ENCODE measurements at places on chromosomes 1 and 21. TPM values are rescaled to one million over a fixed set of nuclear protein-coding genes. Genes with fewer than 3 reads are reported as not detected.

- no peak for DNase-seq
Observed at GRCh38 chr1:67684526-67685066, 405 bp upstream of the GADD45A start.

GRCh38 chr1:68815632-68816031, 318.8 kb upstream of the DEPDC1 start:
- no peak for DNase-seq

GRCh38 chr21:39422527-39423241, 22.9 kb downstream of the LCA5L start:
- no peak for DNase-seq

Gene OR2L13
- 0.14 TPM for polyA plus RNA-seq

Gene CELA2A
- polyA plus RNA-seq: 0.16 TPM

Gene ADGRL2
- 7.1 TPM for polyA plus RNA-seq

DNA sequence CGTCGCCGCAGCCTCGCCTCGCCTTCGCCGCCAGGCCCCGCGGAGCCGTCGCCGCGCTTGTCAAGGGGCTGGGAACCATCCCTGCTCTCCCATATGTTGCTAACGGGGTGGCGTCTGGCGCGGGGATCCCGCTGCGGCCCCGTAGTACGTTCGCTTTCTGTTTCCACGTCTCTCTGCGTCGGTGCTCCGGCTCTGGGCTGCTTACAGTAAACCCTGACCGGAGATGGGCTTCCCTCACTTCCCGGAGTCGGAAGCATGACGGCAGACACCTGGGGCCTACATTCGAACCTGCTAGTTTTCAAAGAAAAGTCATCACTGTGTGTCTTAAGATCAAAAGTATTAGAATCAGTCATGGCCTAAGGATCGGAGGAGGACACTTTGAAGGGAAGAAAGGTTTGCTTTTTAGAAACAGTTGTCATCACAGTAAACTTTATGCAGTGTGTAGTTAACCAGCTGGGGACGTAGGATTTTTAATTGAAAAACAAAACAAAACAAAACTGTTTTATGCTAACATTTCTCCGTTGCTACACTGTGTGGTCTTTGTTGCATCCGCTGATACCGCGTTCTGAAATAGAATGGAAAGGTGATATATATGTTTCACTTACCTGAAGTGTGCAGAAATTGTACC, 69.0 kb downstream of the SLC35A3 start:
- DNase-seq: peak; percentile 93

GRCh38 chr1:214416417-214416816, 135.0 kb downstream of the PTPN14 start:
- DNase-seq: no peak

DNA sequence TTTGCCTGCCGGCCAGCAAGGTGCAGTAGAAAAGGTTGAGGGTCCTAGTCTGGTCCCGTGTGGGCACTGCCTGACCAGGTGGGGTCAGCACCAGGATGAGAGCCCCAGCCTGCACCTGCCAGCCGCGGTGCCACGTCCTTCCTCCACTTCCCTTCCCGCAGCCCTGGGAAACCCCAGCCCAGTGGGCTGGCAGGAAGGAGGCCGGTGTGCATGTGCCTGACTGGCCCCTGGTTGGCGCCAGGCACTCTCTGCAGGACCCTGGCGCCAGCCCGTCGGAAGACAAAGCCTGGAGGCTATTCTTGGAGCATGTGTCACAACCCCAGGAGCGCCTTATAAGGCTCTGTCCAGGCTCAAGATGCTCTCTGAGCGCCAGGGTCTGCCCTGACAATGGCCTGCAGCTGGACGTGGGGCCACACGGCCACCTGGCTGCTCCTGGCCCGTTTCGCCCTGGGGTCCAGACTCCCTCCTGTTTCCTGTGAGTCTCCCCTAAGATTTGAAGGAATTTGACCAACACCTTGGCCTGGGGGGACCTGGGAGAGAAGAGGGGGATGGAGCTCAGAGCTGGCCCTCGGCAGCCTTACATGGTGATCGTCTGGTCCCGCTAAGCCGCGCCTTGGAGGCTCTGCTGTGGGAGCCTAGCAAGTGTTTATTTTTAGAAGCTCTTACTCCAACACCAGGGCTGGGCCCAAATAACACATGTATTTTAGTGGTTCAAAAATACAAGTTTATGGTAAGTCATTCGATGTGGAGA, 31.9 kb upstream of the POFUT2 start:
- peak; percentile 70 for DNase-seq

- DNase-seq: peak; percentile 74
Observed at GRCh38 chr1:227883073-227883520, 64.6 kb downstream of the WNT9A start.

Gene PI4KB
- 30.8 TPM for polyA plus RNA-seq

GRCh38 chr1:2019571-2020309, 595 bp downstream of the GABRD start:
- no peak for DNase-seq

Gene VAV3
- 13.8 TPM for polyA plus RNA-seq

Gene KRTAP7-1
- not detected for polyA plus RNA-seq

GRCh38 chr1:174875306-174875705, 124.4 kb upstream of the CACYBP start:
- no peak for DNase-seq
